ENCODE measurements at places on chromosomes 2 and 18.

- no peak for DNase-seq
Measured at GRCh38 chr2:223901854-223902253, 43.3 kb downstream of the WDFY1 start.

- no peak for DNase-seq
Measured at GRCh38 chr18:58287353-58288274, 243.6 kb downstream of the NEDD4L start.

- no peak for DNase-seq
Measured at GRCh38 chr2:161245671-161246070, 62.6 kb upstream of the PSMD14 start.

DNA sequence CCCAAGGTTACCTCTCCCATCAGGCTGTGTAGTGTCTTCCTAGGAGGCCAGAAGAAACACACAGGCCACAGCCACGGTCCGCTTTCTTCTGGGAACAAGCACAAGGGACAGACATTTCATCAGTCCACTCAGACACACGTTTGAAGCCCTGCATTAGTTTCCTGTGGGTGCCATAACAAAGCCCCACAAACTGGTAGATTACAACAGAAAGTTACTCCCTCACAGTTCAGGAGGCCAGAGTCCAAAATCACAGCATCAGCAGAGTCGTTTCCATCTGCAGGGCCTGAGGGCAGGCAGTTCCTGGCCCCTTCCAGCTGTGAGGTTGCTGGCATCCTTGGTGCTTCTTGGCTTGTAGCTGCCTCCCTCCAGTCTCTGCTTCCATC lies 8.8 kb upstream of the PRLH start:
- no peak for DNase-seq

All from femur (tissue), 1 donor.